ENCODE measurements at places on chromosomes 5 and 9.

GRCh38 chr9:127183814-127184582, 61.6 kb upstream of the ANGPTL2 start:
- DNase-seq, result peak; percentile 77

- DNase-seq, result peak; percentile 41
These were observed 352.4 kb downstream of the CETN3 start for GRCh38 chr5:90056911-90057705.

DNA sequence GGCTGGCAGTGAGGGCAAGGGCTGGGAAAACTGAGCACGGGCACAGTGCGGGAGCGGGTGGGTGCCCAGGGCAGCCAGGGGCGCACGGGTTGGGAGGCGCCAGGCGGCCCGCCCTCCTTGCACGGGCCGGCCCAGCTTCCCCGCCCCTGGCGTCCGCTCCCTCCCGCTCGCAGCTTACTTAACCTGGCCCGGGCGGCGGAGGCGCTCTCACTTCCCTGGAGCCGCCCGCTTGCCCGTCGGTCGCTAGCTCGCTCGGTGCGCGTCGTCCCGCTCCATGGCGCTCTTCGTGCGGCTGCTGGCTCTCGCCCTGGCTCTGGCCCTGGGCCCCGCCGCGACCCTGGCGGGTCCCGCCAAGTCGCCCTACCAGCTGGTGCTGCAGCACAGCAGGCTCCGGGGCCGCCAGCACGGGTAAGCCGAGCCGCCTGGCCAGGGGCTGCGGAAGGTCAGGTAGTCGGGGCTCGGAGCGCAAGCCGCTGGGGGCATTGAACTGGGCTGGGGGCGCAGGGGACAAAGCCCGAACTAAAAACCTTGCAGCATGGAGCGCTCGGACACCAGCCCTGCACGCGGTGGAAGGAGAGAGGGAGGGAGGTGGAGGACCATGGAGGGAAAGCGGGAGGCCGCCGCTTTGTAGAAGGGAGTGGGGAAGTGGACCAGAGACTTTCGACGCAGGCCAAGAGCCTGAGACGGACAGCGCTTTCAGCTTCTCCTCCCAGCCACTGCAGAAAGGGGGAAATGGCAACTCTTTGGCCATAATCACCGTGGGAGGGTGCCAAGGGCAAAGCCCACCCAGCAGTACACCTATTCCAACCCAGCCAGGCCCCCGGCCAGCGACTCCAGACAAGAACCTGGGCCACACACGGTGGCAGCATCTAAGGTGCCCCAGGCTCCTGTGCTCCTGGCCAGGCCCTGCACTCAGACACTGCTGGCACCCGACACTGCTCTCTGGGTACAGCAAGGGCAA, at the start of gene TGFBI:
Gene TGFBI (plus strand): TSS at position 207 of the 961 bp plus-strand sequence. CDS start 68 bp downstream, at position 275.
- peak; percentile 80 for DNase-seq

DNA sequence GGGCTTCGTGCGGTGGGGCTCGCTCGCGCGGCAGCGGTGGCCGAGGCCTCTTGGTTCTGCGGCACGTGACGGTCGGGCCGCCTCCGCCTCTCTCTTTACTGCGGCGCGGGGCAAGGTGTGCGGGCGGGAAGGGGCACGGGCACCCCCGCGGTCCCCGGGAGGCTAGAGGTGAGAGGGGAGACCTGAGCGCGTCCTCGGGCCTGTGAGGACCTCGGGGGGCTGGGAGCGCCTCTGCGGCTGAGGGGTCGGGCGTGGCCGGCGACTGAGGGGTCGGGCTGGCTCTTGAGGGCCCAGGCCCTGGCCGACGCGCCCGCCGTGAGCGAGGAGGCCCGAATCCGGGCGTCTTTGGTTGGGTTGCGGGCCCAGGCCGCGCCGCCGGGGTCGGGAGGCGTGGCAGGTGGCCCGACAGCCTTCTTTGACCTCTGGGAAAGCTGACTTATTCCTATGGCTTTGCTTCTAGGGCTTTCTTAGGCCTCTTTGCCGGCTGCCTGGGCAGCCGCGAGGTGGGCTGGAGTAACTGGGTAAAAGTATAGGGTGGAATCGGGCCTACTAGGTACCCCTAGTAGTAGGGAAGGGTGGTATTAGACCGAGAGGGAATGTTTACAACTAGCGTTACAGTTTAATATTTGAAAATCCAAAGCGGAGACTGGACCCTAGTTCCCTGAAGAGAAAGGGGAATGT, at the start of gene CANX:
Gene CANX (plus strand): TSS at position 33 of the 681 bp plus-strand sequence. CDS start 6,715 bp downstream, outside the sequence.
- no peak for DNase-seq

DNA sequence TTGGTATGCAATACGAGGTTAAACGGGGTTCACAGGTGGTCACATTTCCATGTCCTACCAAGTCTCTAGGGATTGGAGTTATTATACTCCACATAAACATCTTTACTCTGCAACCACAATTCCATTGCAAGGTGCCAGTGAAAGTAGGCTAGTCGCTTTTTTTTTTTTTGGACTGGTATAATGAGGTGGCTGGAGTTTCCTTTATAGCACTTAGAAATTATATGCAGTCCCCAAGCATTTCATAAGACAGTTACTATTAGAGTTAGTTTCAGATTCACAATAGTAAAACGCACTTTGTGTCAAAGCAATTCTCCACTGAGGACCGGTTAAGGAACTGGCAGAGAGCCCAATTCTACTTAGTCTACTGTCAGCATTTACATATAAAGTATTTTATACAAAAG, 1.4 kb downstream of the MEF2C start:
- DNase-seq, result no peak

GRCh38 chr9:136544548-136544963, 1.3 kb downstream of the NOTCH1 start:
- peak; percentile 79 for DNase-seq

GRCh38 chr9:116088396-116088795, 65.2 kb upstream of the PAPPA start:
- no peak for DNase-seq

GRCh38 chr9:17425384-17425783, 153.5 kb upstream of the SH3GL2 start:
- no peak for DNase-seq

- peak; percentile 59 for DNase-seq
These were observed 17.4 kb downstream of the ADAMTS19 start for GRCh38 chr5:129477532-129477931.

GRCh38 chr9:135994501-135995192, 33.5 kb upstream of the UBAC1 start:
- no peak for DNase-seq

DNA sequence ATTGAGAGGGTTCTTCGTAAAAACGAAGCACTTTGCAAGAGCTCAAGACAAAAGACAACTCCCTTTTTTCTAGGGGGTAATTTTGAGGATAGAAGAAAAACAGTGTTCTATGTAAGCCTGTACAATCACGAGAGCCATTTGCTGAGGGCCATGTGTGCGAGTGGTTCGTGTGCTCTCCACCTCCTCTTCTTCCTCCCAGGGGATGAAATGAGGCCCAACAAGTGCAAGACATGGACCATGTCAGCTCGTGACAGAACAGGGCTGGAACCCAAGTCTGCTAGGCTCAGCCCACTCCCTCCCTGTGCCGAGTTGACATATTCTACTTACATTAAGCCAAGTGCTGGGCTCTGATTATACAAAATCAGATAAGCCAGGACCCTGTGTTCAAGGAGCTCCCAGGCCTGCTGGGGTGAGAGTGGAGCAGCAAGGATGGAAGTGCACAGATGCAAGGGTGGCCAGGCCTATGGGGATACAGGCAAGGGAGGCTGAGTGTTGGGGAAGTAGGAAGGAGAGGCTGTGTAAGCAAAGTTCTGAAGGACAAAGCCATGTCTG, 97.9 kb upstream of the MSX2 start:
- DNase-seq, result no peak

GRCh38 chr9:34403554-34404380, 27.1 kb upstream of the MYORG start:
- DNase-seq, result peak; percentile 65

DNA sequence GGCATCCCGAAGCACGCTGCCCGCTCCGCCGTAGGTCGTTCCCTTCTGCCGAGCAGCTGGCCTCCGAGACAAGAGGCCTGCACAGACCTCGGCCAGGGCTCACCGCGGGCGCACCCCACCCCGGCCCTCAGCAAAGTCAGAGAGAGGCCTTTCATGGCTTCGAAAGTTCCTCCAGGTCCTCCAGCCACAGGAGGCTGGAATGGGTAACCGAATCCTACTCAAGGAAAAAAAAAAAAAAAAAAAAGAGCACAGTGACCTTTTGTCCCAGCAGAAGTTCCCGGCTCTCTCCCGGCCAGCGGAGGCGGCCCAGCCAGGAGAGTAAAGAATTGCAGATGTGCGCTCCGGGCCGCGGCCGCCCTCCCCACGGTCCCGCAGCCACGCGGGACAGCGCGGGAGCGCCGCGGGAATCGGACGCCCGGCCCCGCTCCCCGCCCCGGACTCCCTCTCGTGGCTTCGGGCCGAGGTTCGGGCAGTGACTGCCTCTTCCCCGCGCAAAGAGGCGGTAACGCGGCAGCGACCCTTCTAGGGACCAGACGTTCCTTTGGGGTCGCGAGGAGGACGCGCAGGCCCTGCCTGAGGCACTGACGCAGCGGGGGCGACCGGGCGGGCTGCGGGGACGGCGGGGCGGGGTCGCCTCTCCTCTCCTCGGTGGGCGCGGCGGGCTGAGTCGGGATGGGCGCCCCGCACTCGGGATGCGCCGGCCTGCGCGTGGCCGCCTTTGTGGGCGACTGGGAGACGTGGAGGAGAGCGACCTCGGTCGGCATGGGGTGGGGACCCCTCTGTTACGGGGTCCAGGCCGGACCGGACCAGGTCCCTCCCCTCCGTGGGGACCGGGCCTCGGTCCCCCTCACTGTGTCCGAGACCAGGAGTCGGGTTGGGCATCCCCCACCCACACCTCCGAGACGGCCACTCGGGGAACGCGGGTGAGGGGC, 754 bp downstream of the GFPT2 start:
- DNase-seq, result peak; percentile 64

DNA sequence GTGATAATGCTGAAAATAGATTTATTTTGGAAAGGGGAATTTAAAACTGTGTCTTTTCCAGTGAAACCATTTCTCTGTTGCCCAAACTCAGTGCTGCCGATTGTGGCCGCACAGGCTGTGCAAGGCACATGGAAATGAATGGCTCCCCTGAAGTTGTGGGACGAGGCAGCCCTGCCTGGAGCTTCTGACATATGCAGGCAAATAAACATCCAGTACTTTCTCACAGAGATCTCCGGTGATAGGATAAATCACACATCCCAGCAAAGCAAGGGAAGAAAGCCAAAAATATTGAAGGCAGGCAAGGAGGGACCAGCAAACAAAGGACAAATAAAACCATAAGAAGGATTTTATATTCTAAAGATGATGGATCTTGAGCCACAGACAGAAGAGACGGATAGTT, 464.5 kb downstream of the MTRR start:
- no peak for DNase-seq

- DNase-seq, result no peak
These were observed 142.3 kb upstream of the ANKH start for GRCh38 chr5:15013654-15014463.

GRCh38 chr5:129771058-129771838, 23.4 kb downstream of the MINAR2 start:
- DNase-seq, result peak; percentile 59

DNA sequence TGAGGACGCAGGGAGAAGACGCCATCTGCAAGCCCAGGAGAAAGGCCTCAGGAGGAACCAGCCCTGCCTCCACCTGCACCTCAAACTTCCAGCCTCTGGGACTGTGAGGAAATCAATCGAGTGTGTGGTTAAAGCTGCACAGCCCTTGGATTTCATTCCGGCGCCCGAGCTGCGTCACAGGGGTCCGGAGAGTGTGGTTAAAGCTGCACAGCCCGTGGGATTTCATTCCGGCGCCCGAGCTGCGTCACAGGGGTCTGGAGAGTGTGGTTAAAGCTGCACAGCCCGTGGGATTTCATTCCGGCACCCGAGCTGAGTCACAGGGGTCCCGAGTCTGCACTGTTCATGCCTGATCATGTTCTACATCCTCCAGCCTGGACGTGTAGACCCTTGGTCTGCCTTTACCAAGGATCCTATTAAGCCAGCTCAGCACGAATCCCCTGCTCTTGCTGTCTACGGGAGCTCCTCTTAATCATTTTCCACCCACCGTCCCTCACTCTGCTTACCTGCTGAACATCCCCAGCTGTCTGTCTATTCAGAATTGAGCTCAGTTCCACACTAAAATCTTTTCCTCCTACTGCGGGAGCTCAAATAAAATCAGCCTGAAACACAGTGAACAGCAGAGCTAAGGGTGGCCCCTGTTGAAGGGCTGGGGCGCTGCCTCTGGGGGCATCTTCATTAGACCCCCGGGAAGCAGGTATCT, 73.0 kb upstream of the OLFM1 start:
- no peak for DNase-seq

- no peak for DNase-seq
These were observed 19.5 kb downstream of the IGIP start for GRCh38 chr5:140145256-140145655.

GRCh38 chr5:127871503-127872153, 168.4 kb downstream of the CCDC192 start:
- no peak for DNase-seq

GRCh38 chr5:83567741-83568140, 96.2 kb downstream of the VCAN start:
- no peak for DNase-seq

DNA sequence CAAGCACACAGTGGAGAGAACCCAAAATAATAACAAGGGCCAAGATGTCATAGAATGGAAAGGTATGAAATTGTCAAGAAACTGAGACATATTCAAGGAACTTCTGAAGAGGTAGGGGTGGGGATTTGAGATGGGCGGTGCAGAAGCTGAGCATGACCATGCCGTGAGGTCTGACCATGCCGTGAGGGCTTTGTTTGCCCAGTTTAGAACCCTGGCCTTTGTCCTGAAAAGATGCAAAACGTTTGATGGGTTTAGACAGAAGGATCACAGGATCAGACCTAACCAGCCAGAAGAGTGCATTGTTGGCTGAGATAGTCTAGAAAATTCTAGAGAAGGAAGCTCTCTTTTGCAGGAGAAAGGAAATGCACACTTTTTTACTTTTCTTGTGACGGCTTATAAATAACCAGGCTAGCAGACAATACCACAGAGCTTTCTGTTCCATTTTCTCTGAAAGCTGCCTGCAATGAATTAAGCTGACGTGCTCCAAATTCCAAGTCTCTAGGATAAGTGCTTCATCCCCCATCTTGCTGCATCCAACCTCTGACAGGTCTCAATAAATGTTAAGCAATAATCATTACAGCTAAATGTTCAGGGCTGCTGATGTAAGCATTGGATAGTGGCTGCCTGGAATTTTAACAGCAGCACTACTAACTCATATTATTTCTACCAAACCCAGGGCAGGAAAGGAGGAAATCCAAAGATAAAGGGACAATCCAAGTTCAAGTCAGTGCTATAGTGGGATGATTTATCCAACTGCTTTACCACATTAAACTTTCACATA, 110.9 kb upstream of the IL6ST start:
- no peak for DNase-seq

- DNase-seq, result no peak
These were observed 19.8 kb downstream of the TRIP13 start for GRCh38 chr5:912280-913091.

DNA sequence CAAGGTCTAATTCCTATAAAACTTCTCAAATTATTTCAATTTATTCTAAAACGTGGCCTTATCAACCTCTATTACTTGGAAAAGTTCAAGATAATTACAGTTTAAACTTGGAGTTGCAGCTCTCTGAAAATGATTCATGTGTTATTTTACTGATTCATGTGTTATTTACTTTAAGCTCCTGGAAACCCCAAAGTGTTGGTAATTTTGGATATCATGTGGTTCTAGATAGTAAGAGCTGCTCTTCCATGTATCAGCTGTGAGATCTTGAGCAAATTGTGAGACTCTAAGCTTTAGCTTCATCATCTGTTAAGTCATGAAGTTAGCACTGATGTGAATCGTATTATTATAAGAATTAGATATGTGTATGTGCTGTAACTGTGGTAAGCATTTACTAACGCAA, 749.2 kb downstream of the TLE4 start:
- DNase-seq, result no peak
